Activated naive CD4-positive, alpha-beta T cell treated with anti-CD3 and anti-CD28 coated beads for 36 hours (primary cell): ENCODE measurements at places on chromosomes 11 and 22.

DNA sequence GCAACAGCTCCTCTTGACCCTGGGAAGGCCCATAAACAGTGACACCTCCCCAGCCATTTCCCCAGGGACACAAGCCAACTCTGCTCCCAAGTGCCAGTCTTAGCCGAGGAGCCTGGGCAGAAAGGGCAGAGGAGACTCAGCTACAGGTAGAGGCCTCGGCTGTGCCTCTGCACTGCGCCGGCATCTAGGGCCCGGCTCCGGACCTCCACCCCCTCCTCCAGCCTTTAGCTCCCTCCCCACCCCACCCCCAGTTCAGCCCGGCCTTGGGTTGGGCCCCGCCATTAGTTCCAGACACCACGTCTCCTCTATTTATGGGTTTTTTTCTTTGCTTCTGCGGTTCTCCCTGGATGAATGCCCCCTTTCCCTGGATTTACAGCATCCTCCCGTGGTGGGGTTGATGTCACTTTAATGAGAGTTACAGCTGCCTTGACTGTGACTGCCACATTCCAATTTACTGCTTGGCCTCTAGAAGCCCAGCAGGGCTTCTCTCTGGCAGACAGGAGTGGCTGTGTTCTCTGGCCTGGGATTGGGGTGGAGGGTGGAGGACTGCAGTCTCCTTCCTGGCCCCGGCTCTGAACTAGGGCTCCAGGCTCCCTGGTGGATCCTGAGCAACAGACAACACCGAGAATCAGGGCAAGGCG lies 13.5 kb upstream of the OAF start:
- no peak for DNase-seq

DNA sequence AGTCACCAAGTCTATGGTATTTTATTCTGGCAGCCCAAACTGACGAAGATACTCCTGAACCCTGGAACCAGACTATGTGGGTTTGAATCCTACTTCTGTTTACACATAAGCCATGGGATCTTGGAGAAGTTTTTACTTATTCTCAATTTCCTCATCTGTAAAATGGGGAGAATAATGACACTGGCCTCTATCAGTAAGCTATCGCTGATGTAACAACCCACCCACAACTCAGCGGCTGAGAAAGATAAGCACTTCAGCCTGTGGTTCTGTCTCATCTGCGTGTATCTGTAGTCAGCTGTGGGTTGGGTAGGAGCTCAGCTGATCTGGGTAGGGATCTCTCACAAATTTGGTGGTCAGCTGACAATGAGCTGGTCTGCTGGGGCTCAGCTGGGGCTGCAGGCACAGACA lies 68.0 kb upstream of the ALX4 start:
- DNase-seq: no peak

- no peak for DNase-seq
These were observed 119.8 kb downstream of the ST3GAL4 start for GRCh38 chr11:126475014-126475991.

- DNase-seq: no peak
These were observed 57.6 kb downstream of the RTN4R start for GRCh38 chr22:20210473-20211059.

DNA sequence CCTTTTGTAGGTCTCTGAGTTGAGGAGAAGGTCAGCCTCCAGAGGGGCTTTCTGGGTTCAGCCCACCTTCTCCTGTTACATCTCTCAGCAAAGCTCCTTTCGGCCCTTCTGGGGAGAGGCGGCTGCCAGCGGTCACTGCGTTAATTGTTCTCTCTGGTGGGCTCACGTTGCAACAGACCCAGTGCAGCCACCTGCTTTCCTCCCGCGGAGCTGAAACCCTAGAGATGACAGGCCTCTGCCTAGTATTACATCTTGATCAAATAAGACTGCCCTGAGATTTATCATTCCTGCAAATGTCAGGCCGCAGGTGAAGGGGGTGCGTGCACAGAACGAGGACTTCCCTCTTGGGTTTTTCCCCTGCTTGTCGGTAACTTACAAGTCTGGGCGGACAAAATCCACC lies 43.2 kb upstream of the CREB3L1 start:
- no peak for DNase-seq

DNA sequence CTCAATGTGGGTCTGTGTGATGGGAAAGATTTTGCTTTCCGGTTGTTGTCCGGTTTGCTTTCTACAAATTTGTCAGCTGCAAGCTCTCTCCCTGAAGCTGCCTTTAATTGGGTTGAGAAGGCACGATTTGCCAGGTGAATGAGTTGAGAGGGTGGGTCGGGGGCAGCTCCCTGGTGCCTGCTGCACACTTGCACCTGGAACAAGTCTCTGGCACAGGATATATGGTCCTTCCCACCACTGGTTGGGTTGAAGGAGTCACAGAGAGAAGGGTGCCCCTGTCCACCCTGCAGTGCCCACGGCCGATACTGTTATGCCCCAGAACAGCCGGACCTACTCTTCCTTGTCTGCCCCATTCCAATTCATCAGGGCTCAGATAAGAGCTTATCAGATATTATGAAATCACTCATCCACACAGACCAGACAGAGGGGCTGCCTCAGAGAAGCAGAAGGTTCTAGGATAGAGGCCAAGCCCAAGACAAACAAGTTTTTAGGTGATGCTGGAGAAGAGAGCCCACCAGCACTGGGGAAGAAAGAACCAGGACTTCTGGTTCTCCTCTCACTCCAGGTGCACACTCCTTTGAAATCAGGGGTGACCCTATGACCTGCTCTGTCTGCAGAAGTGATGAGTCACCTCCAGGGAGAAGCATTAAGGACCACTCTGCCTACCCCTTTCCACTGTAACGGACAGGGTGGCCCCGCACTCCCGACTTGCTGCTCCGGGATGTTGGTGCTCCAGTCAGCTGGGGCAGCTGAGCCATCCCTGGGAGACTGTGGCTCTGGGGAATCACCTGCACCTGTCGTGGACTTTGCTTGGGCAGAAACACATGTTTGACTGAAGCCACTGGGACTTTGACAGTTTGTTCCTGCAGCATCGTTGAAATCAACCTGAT lies 45.3 kb downstream of the RTL6 start:
- no peak for DNase-seq

DNA sequence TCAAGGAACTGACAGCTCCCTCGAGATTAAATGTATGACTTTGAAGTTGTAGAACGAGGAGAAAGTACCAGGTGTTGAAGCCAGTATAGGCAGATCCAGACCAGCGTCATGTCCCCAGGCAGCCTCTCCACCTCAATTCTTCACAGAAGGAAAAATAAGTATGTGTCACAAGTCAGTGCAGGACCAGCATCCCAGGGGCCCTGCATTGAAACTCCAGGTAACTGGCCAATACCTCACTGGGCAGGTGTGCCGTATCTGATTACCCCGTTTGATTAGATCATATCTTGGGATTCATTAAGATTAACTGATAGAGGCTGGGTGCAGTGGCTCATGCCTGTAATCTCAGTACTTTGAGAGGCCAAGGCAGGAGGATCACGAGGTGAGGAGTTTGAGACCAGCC lies 466.7 kb upstream of the B3GAT1 start:
- no peak for DNase-seq

- no peak for DNase-seq
These were observed 10.3 kb upstream of the POLA2 start for GRCh38 chr11:65251476-65251875.

DNA sequence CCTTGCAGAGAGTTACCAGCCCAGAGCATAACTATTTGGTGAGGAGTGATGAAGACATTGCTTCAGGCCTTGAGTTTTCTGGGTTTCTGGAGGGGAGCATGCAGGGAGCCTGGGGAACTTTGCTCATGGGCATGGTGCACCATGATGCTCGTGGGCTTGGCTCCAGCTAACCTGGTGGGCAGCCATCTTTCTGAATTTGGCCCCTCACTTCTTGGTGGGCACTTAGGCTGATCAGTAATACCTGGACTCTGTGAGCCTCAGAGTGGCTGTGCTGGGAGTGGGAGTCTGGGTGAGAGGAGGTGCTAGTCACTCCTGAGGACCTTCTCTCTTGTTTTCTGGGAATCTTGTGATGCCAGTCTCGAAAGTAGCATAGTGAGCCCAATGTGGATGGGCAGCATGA lies 30.6 kb downstream of the AMPD3 start:
- DNase-seq: no peak

- no peak for DNase-seq
These were observed 17.0 kb downstream of the IL17REL start for GRCh38 chr22:49995361-49996118.

- DNase-seq: no peak
These were observed 8.4 kb upstream of the ARHGAP20 start for GRCh38 chr11:110720431-110721275.

DNA sequence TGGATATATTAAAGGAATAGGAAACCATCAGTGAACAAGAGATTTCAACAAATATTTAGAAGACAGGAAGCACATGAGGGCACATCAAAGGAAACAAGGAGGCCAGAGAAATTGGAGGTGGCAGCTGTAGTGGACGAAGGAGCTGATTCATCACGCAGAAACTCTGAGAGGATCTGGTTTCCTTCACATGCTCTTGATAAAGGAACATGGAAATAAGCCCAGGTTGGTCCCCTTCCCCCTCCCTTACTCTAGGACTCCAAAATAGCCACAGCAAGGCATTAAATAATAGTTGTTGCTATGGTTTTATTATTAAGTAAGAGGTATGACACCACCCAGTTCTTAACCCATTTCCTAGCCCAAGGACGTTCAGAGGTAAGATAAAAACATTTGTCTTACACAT lies 11.3 kb downstream of the IZUMO1R start:
- DNase-seq: no peak

GRCh38 chr11:43712676-43713075 lies 32.1 kb downstream of the HSD17B12 start:
- DNase-seq: no peak

GRCh38 chr11:102188488-102188887 lies 78.2 kb downstream of the YAP1 start:
- DNase-seq: no peak

GRCh38 chr11:61406991-61407728 lies 14.8 kb downstream of the TMEM216 start:
- DNase-seq: no peak

- DNase-seq: no peak
These were observed 37.1 kb upstream of the SWAP70 start for GRCh38 chr11:9626496-9627394.

GRCh38 chr11:69825941-69826340 lies 6.7 kb upstream of the FGF3 start:
- DNase-seq: no peak

- no peak for DNase-seq
These were observed 59.6 kb upstream of the CCDC89 start for GRCh38 chr11:85745626-85746025.

GRCh38 chr11:116353589-116353988 lies 419.2 kb downstream of the BUD13 start:
- no peak for DNase-seq

DNA sequence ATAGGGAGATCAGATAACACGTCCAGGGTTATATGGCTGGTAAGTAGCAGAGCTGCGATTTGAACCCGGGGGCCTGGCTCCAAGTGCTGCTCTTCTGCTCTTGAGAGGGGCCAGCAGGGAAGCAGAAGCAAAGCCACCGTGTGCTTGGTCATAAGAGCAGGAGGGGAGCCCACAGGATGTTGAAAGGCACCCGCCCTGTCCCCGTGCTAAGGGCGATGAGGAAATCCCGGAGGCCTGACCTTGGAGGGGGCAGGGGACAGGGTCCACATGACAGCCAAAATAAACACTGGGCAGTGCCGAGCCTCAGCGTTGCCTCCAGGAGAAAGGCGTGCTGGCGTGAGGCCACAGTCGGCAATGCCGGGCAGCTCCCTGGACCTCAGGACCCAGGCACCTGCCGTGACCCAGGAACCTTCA lies 28.8 kb downstream of the TOM1 start:
- DNase-seq: no peak

DNA sequence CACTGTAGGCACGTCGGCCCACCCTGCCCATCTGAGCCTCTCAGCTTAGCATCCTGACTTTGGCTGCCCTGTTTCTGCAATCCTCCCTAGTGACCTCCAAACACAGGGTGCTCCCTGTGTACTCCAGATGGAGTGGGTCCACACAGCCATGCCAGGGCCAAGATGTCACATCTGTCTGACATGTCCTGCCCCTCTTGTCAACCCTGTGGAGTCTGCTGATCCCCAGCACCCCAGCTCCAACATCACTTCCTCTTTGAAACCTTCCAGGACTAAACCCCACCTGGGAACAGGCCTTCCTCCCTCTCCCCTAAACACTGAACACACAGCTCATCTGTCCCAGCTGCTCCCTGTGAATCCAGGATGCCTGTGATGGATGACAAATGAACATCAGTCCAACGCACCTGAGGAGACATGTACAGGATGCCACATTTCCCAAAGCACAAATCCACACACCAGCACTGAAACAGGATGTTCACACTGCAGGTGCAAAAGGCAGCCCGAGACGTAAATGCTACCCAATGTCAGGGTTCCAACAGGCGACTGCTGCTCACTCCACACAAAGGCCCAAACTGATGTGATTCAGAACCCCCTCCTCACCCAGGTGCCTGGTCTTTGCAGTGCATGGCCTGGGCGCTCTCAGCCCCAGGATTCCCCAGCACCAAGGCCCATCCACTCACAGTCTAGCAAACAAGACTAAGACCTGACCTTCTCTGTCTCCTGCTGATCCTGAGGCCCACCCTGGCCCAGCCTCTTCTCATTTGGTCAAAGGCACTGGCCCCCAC lies 2.0 kb upstream of the TSSK2 start:
- no peak for DNase-seq

DNA sequence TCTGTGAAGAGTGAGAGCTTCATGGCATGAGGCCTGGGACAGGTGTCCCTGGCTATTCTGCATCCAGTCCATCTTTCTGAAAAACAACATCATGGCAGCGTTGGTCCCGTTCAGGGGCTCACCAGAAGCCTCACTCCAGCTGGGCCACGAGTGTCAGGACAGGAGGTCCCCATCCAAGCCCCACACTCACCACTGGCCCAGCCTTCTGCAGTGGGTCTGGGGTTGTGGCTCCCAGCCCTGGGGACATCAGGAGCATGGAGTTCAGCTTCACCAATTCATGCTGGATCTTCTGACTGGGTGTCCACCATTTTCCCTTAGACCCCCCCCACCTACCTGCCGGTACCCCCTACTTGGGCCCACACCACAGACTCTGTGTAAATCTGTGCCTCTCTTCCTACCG lies 400.3 kb downstream of the BRD1 start:
- no peak for DNase-seq

GRCh38 chr11:60844045-60844869 lies 2.3 kb downstream of the CCDC86 start:
- DNase-seq: no peak

DNA sequence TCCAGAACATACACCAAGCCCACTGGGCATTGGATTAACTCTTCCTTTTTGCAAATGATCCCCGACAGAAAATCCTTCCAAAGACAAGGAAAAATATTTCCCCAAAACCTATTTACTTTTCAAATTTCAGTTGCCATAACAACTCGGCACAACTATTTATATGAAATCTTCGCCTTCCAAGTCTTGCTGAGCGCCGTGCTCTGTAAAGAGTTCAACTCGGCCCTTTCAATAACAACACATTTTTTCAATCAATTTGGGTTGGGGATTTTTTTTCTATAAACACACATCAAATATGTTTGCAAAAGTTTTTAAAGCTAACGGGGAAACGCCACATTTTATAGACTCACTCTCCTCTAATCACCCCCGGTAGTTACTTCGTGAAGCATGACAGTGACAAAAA lies 333.8 kb downstream of the MN1 start:
- no peak for DNase-seq

DNA sequence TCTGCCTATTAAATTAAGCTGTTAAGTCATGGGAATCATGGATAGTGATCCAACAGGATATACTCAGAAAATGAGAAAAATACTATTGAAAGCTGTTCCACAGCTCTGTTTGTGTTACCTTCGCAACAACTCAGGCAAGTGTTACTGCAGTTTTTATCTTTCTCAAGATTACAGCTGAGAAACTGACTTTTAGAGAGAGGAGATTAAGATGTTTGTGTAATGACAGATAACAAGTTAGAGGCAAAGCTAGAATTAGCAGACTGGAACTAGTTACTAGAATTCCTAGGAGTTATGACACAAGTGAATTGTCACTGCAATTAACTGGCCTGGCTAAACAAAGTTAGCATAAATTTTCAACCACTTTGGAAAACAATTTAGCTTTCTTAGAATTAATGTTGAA lies 1.6 kb downstream of the SLN start:
- no peak for DNase-seq
